HFFc6 (cell line): ENCODE measurements at places on chromosomes 11 and 22. TPM values are rescaled to one million over a fixed set of nuclear protein-coding genes. Genes with fewer than 3 reads are reported as not detected.
A peak's percentile ranks its signal among the peaks of the same experiment; 100 is the strongest.

DNA sequence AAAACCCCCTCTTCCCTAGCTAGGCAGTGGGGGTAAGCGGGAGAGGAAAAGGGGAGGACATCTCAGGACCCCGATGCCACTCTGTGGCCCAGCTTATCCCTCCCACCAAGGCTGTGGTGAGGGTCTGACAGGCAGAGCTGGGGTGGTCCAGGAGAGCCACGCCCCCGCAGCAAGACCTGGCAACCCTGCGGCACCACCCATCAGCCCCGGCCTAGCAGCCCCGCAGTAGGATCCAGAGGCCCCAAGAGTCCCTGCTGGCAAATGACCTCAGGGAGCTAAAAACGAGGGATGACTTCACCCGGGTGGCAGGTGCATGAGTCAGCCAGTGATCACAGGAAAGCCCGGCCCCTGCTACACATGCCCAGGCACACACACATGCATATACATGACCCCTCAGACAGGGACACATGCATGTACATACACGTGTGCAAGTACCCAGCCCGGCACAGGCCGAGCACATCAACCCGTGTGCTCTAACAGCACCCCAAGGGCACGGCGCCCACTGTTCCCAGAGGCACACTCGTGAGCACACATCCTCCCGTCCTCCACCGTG, 32.3 kb downstream of the ARVCF start:
- peaks cover 16% of the 10 kb centered on the region for H3K4me1 ChIP-seq
- DNase-seq, result peak; percentile 73
- H3K27me3 ChIP-seq, result peaks cover 4% of the 10 kb centered on the region; the same call in 1 of the 2 replicates
- no peaks in the 10 kb centered on the region for H3K36me3 ChIP-seq
- peak overlapping the region; percentile 38; the same call in 1 of the 2 replicates for H3K27ac ChIP-seq

- H3K27ac ChIP-seq, result no peak overlapping the region
- peaks cover 3% of the 10 kb centered on the region for H3K36me3 ChIP-seq
- peaks cover 14% of the 10 kb centered on the region for H3K27me3 ChIP-seq
- no peak overlapping the region for H3K4me3 ChIP-seq
These were observed 1.2 kb upstream of the DUSP8 start for GRCh38 chr11:1573077-1573902.

DNA sequence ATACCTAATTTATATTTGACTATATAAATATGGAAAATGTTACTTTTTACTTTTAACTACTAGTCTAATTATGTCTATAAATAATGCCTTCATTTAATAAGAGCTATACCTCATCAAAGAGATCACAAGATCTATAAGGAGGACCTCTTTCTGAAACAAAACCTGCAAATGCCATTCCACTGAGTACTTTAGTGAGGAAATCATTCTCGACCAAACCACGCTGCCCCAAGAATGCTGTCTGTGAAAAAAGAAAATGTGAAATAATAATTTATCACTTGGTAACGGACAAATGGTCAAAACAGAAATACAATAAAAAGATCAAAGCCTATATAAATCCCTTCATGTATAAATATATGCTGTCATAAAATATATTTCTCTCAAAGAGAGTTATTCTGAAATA, 301.7 kb downstream of the SBF2 start:
- no peak overlapping the region for H3K4me3 ChIP-seq
- H3K27me3 ChIP-seq, result no peaks in the 10 kb centered on the region
- H3K36me3 ChIP-seq, result peaks cover 22% of the 10 kb centered on the region
- DNase-seq, result no peak
- H3K4me1 ChIP-seq, result peaks cover 19% of the 10 kb centered on the region

Gene SHISA8
- total RNA-seq, result not detected in 3 replicates

Gene GRM5
- not detected in 2 replicates for total RNA-seq

- H3K27me3 ChIP-seq, result peaks cover 5% of the 10 kb centered on the region
- no peaks in the 10 kb centered on the region for H3K36me3 ChIP-seq
- H3K4me1 ChIP-seq, result peaks cover 22% of the 10 kb centered on the region
- no peak for DNase-seq
- no peak overlapping the region for H3K27ac ChIP-seq
These were observed 5.5 kb upstream of the TH start for GRCh38 chr11:2177076-2177475.

Gene RFPL2
- not detected in 3 replicates for total RNA-seq

Gene ZNF280A
- not detected in 3 replicates for total RNA-seq

DNA sequence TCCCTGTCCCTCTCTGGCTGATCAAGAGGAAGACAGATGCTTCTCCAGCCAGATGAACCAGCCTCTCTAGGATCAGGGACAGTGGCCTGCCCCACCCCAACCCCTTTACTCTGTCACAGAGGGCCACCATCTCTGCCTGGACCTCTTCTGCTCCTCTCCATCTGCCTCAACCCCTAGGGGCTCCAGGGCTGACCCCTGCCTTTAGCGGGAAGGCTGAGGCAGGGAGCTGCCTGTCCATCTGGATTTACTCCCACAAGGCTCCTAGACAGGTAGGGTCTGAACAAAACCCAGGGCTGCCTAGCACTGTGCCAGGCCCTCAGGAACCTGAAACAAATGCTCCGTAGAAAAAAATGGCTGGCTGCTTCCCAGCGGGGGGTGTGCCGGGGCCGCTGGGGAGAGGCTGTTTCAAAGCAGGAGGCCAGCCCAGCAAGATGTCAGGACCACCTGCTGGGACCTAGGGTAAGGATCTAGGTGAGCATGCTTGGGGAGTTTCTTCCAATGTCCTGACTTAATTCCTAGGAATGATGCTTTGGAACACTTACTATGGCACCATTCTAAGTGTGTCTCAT, 3.2 kb downstream of the CHST1 start:
- peaks cover 22% of the 10 kb centered on the region for H3K4me1 ChIP-seq
- H3K4me3 ChIP-seq, result no peak overlapping the region
- no peaks in the 10 kb centered on the region for H3K36me3 ChIP-seq
- H3K27me3 ChIP-seq, result peaks cover 28% of the 10 kb centered on the region
- no peak for DNase-seq

- no peak overlapping the region for H3K4me3 ChIP-seq
- peaks cover 54% of the 10 kb centered on the region for H3K4me1 ChIP-seq
- H3K27ac ChIP-seq, result no peak overlapping the region
- H3K27me3 ChIP-seq, result peaks cover 10% of the 10 kb centered on the region
These were observed 29.4 kb upstream of the NAV2 start for GRCh38 chr11:19683141-19683805.

- H3K27me3 ChIP-seq, result peaks cover 4% of the 10 kb centered on the region
- no peak overlapping the region for H3K27ac ChIP-seq
- no peak for DNase-seq
- H3K4me3 ChIP-seq, result no peak overlapping the region
- H3K36me3 ChIP-seq, result peaks cover 9% of the 10 kb centered on the region; the same call in 1 of the 2 replicates
These were observed 6.9 kb downstream of the MUC6 start for GRCh38 chr11:1029654-1030053.

Gene ARHGAP20
- total RNA-seq, result 0.29 and 0.88 TPM in 2 replicates

DNA sequence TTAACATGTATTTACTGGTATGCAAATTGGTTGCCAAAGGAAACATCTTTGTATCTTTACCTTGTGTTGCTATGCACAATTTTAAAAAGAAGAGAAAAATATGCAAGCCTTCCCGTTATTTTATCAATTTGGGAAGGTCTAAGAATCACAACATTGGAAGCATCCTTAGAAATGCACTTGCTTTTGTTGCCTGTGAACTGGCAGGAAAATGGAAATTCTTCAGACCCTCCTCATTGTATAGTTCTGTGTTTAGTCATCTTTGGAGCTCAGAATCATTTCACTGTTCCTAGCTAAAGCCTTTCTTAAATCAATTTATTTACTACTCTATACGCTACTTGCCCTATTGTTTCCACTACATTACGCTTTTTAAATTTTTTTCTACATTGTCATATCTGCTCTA, 574.5 kb downstream of the DLG2 start:
- peaks cover 9% of the 10 kb centered on the region; the same call in 1 of the 2 replicates for H3K4me1 ChIP-seq
- no peaks in the 10 kb centered on the region for H3K27me3 ChIP-seq
- no peak overlapping the region for H3K4me3 ChIP-seq
- no peaks in the 10 kb centered on the region for H3K36me3 ChIP-seq
- peak overlapping the region; percentile 37; the same call in 1 of the 2 replicates for H3K27ac ChIP-seq

Gene GAB4
- not detected in 2 replicates for total RNA-seq

GRCh38 chr11:128482512-128483191, 104.7 kb downstream of the ETS1 start:
- DNase-seq, result no peak
- H3K27ac ChIP-seq, result peak overlapping the region; percentile 79
- no peak overlapping the region for H3K4me3 ChIP-seq
- peaks cover 4% of the 10 kb centered on the region; the same call in 1 of the 2 replicates for H3K27me3 ChIP-seq
- H3K36me3 ChIP-seq, result peaks cover 80% of the 10 kb centered on the region

DNA sequence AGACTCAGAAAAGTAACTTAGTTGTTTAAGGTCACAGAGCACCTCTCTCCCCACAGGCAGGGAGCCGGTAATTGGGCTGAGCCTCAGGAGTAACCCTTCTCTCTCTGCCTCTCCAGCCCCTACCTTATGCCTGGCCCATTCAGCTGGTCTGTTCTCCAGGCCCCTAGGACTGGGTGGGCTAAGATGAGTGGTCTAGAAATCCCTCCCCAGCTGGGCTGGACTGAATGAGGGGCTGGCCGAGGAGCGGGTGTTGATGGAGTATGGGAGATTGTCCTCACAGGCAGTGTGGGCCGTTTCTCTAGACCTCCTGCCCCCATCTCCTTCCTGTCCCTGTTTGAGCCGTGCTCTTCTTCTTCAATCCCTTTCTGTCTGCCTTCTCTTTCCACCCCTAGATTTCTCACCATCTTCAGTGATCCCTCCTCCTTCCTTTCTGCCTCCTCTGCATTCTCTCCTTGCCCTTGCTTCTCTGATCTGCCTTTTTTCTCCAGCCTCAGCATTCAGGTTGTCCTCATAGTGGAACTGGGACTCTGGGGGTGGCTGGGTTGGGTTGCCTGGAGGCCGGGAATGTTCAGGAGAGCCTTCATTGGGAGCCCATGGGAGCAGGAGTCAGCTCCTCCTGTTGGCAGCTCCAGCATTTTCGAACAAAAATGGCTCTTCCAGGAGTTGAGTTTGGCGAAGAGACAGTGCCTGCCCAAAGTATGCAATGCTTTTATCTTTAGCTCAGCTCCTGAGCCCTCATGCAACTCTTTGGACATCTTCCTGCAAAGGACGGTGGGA, 7.6 kb downstream of the ST3GAL4 start:
- H3K36me3 ChIP-seq, result no peaks in the 10 kb centered on the region
- no peak overlapping the region for H3K4me3 ChIP-seq
- peak overlapping the region; percentile 6; the same call in 1 of the 2 replicates for H3K27ac ChIP-seq
- peaks cover 37% of the 10 kb centered on the region for H3K4me1 ChIP-seq
- H3K27me3 ChIP-seq, result no peaks in the 10 kb centered on the region

DNA sequence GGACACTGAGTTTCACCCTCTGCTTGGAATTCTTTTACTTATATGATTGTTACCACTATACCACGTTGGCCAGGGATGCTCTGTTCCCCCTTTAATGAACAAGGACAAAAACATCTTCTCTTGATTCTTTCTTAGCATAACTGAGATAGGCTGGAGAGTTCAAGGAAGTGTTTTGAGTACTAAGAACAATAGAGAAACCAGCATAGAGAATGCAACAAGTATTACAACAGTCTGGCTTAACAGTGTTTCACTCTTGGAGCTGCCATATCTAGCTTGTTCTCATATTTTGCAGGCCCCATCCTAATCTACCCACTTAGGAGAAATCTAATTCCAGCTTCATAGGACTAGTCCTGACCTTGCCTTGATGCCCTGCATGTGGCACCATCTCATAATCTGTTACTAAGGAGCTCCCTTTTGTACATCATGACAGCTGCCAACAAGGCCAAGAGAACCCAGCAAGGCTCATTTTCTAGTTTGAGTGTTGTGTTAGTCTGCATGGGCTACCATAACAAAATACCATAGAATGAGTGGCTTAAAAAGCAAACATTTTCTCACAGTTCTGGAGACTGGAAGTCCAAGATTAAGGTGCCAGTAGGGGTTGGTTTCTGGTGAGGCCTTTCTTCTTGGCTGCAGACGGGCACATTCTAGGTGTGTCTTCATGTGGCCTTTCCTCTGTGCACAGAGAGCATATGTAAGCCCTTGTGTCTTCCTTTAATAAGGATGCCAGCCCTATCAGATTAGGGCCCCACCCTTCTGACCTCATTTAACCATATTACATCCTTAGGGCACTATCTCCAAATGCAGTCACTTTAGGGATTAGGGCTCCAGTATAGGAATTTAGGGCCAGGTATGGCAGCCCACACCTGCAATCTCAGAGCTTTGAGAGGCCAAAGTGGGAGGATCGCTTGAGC, 37.8 kb downstream of the PACS1 start:
- no peaks in the 10 kb centered on the region; the same call in 1 of the 2 replicates for H3K27me3 ChIP-seq
- DNase-seq, result no peak
- peak overlapping the region; percentile 82 for H3K27ac ChIP-seq
- peaks cover 91% of the 10 kb centered on the region for H3K4me1 ChIP-seq

GRCh38 chr22:31526270-31526669, 29.9 kb downstream of the SFI1 start:
- no peak for DNase-seq
- peaks cover under 1% of the 10 kb centered on the region; the same call in 1 of the 2 replicates for H3K27me3 ChIP-seq
- no peak overlapping the region for H3K4me3 ChIP-seq
- peaks cover 13% of the 10 kb centered on the region for H3K36me3 ChIP-seq
- H3K27ac ChIP-seq, result no peak overlapping the region

Gene SNX32
- total RNA-seq, result not detected in 2 replicates
